Metanephros (tissue), 2 donors: ENCODE measurements at places on chromosomes 1 and 21. TPM values are rescaled to one million over a fixed set of nuclear protein-coding genes. Genes with fewer than 3 reads are reported as not detected.

The CALML6 gene
- total RNA-seq: 33.0 TPM

The S100A9 gene
- total RNA-seq: 258 TPM

The ALDH4A1 gene
- 62.2 TPM for total RNA-seq

The CLDN17 gene
- total RNA-seq: not detected

The AMPD1 gene
- 22.7 TPM for total RNA-seq

The OLIG2 gene
- total RNA-seq: 0.06 TPM

The FCRLA gene
- 0.99 TPM for total RNA-seq

The PTAFR gene
- total RNA-seq: 4.8 TPM

The SLC45A1 gene
- total RNA-seq: 2.0 TPM

The LRIG2 gene
- total RNA-seq: 39.4 TPM

The DPYD gene
- total RNA-seq: 25.2 TPM

The TCEA3 gene
- total RNA-seq: 75.4 TPM

The OPRD1 gene
- total RNA-seq: 0.23 TPM

The TNN gene
- total RNA-seq: 3.8 TPM

The PER3 gene
- total RNA-seq: 12.7 TPM

The CFHR3 gene
- 0.23 TPM for total RNA-seq

The ENAH gene
- total RNA-seq: 30.5 TPM

The LRRN2 gene
- total RNA-seq: 10.2 TPM

The CD101 gene
- total RNA-seq: 2.4 TPM

The PROK1 gene
- not detected for total RNA-seq

The RXFP4 gene
- total RNA-seq: 0.18 TPM

The HSD3B2 gene
- total RNA-seq: 1.3 TPM

The LAMC1 gene
- 236 TPM for total RNA-seq

The ZBTB8A gene
- 13.9 TPM for total RNA-seq

The MEX3A gene
- 29.6 TPM for total RNA-seq

The S100A5 gene
- 0.82 TPM for total RNA-seq

The TTC22 gene
- total RNA-seq: 6.8 TPM

The FAM151A gene
- 9.3 TPM for total RNA-seq

The PCBP3 gene
- total RNA-seq: 1.5 TPM

The BMP8A gene
- total RNA-seq: 0.70 TPM

The ATAD3C gene
- 5.8 TPM for total RNA-seq

The SLFNL1 gene
- 1.2 TPM for total RNA-seq

The LCE3E gene
- total RNA-seq: not detected

The MCOLN2 gene
- 0.93 TPM for total RNA-seq

The NFASC gene
- 24.3 TPM for total RNA-seq

The ETV3L gene
- not detected for total RNA-seq

The LSS gene
- total RNA-seq: 34.7 TPM

The ILDR2 gene
- 10.2 TPM for total RNA-seq

The JAM2 gene
- total RNA-seq: 12.1 TPM

The C8B gene
- not detected for total RNA-seq

The DYNLT4 gene
- not detected for total RNA-seq

The MYBPHL gene
- not detected for total RNA-seq

The SYTL1 gene
- 8.7 TPM for total RNA-seq

The NCAM2 gene
- total RNA-seq: 4.5 TPM

The RGS1 gene
- 12.6 TPM for total RNA-seq

The LZIC gene
- 38.4 TPM for total RNA-seq

The KIF14 gene
- 3.6 TPM for total RNA-seq

The LRRC3 gene
- total RNA-seq: 4.0 TPM

The EPHA10 gene
- 0.12 TPM for total RNA-seq

The FOXO6 gene
- total RNA-seq: 5.3 TPM

The DYRK3 gene
- 11.6 TPM for total RNA-seq

The SLC22A15 gene
- total RNA-seq: 8.5 TPM

The LEFTY1 gene
- 3.9 TPM for total RNA-seq

The FMO5 gene
- 5.1 TPM for total RNA-seq

The CR2 gene
- 0.64 TPM for total RNA-seq
